ENCODE measurements at places on chromosomes 12 and 14.

- no peak for DNase-seq
These were observed 365.6 kb upstream of the TBX3 start for GRCh38 chr12:115049614-115050013.

DNA sequence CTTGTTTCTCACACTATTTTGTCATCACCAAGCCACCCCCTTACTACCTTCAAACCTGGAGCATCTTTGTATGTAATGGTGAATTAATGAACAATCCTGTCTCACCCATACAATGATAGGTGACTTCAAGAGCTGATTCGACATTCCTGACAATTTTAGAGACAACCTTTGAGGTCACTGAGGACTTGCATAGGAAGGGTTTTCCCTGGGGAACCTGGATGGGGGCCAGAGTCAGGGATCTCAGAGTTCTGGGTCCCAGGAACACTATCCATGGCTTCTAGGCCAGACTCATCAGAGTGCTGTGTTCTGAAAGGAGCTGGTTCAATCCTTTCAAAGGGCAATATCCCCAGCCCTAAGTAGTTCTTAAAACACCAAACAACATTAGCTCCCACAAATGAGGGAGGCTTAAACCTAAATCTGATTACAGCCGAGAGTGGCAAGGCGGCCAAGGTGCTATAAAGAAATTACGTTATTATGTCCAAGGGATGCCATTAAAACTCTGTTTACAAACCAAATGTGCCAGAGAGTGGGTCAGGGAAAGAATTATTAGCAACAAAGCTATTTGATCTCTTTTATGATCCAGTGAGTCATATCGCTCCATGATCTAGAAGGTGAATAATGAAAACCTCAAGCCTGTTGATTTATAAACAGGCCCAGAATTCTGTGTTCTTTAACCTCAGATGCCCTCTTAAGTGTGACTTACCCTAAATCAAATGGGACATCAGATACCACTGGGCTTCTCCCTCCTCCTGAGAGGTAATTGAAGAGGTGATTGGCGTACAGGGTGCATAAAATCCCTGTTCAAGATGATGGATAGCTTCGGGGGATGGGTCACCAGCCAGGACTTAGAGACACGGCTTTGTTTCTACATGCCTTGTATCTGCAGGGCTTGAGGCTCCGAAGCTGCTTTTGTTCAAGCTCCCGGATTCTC lies 230.2 kb upstream of the TBX3 start:
- no peak for DNase-seq

DNA sequence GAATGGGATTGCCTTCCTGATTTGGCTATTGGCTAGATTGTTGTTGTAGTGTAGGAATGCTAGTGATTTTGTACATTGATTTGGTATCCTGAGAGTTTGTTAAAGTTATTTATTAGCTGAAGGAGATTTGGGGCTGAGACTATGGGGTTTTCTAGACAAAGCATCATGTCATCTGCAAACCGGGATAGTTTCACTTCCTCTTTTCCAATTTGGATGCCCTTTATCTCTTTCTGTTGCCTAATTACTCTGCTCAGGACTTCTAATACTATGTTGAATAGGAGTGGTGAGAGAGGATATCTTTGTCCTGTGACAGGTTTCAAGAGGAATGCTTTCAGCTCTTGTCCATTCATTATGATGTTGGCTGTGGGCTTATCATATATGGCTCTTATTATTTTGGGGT lies 265.7 kb upstream of the MGAT4C start:
- no peak for DNase-seq

DNA sequence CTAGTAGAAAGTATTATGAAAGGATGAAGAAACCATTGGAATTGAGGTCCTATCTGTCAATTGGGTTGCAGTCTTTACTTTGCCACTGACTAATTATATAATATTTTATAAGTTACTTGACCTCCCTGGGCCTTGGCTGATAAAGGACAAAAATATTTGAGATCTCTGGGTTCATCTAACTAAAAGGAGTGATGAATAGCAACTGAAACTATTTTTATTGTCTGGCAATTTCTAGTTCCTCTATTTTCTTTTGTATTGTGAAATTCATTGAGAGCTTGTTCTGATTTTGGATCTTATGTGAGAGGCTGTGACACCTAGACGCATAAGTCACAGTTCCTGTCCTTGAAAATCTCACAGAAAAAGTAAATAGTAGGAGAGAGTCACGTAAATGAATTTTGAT lies 415.7 kb upstream of the ATP2B1 start:
- no peak for DNase-seq

GRCh38 chr12:104342635-104343249 lies 39.2 kb downstream of the EID3 start:
- no peak for DNase-seq

DNA sequence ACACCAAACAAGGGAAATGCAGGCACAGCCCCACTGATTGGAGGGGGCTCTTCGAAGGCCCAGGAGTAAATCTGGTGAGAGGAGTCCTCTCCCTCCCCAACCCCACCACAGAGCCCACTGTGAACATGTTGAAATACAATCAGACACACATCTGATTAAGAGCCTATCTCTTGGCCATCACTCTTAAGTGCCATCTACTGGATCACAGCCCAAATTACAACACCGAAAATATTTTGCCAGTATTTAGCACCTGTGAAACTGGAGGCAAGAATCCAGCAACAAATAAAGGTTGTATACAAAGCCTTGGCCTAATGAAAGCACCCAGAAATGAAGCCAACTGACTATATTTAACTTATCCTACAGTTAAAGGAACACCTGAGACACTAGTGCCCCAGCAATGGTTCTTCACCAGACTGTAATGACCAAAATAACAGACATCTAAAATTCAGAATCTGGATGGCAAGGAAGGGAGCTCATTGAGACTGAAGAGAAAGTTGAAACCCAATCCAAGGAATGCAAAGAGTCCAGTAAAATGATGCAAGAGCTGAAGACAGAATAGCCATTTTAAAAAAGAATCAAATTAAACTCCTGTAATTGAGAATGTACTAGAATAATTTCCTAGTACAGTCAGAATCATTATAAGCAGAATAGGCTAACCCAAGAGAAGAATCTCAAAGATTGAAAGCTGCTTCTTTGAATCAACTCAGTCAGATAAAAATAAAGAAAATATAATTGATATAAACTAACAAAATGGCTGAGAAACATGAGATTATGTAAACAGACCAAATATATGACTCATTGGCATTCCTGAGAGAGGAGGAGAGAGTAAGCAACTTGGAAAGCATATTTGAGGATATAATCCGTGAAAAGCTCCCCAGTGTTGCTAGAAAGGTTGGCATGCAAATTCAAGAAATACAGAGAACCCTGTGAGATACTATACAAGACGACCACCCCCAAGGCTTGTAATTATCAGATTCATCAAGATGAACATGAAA lies 1117.0 kb downstream of the FLRT2 start:
- no peak for DNase-seq

GRCh38 chr12:8948701-8949341 lies 624 bp downstream of the M6PR start:
- no peak for DNase-seq

GRCh38 chr12:64522316-64522715 lies 70.4 kb downstream of the TBK1 start:
- DNase-seq = no peak

DNA sequence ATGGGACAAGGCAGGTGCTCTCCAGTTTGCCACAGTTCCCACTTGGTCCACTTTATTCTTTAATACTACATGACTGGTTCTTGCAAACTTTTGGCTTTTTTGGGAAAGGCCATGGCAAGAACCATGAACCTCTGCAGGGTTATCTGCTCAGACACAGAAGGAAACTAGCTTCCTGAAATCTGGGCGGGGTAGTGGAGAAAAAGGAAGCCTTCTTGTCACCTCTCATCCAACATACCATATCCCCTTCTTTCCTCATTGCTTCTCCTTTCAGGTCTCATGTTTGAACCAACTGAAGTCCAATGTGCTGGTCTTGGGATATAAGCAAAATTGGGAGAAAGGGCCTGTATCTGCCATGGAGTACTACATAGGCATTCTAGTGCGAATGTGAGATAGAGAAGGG lies 5.5 kb upstream of the KLHL33 start:
- DNase-seq = no peak

All from GM13976 (cell line).